ENCODE measurements at places on chromosomes 5 and 9.

DNA sequence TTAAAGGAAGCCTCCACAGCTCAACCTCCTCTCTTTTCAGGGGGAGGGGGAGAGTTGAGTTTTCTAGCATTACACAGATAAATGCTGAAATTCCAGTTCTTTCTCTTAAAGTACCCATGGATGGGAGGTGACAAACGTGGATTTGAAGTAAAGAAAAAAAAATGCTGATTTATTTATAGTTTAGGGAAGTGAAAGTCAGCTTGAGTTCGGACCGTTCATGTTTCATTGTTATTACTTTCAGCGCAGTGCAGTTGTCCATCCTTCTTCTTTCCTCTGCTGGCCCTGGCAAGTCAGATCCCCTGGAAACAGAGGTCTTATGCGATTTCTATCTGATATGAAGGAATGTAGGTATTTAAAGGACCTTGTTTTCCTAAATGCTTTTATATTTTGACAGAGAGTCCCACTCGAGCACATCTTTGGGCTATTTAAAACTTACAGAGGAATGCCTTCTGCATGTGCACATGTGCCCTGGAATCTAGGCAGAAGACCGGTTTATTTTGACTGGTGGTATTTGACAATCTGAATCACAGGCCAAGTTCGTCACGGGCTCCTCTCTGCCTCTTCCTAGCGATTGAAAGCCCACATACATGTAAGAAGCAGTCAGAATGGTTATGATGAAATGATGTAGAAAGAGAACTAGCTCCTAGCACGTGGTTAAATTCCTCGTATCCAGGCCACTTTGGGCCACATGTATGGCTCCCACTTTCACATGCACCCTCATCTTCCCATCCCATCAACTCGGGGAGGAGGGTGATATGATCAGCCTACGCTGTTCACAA is 385.2 kb upstream of the KLF4 start:
- no peak for DNase-seq

DNA sequence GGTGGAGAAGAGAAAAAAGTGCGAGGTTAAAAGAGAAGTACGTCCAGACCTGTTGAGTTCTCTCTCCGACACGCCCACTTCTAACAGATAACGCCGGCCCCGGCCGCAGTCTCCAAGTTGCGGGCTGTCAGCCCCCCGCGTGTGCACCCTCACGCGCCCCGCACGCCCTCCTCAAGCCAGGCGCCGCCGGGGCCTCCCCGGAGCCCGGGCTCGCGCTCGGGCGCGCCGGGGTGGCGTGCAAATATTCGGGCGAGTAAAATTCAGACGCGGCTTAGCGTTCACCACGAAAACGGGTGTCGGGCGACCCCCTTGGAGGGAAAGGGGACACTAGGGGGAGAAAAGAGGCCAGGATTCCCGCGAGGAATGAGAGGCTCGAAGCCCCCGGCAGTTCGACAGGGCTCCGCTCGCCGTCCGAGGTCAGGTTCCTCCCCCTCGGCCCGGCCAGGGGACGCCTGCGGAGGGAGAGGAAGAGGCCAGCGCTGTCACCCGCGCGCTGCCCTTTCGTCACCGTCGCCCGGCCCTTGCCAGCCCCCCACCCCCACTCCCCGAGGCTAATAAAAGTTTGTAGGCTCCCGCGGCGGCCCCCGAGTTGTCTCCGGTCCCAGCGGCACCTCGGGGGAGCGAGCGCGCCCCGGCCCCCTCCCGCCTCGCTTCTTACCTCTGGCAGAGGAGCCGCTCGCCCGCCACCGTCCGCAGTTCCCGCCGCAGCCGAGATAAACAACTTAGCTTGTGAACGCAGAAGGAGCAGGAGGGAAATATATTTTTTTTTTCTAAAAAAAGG is 743 bp downstream of the NR3C1 start:
- peak; percentile 54 for DNase-seq

GRCh38 chr9:81833563-81834345 is 94.5 kb upstream of the SPATA31D4 start:
- DNase-seq = no peak

DNA sequence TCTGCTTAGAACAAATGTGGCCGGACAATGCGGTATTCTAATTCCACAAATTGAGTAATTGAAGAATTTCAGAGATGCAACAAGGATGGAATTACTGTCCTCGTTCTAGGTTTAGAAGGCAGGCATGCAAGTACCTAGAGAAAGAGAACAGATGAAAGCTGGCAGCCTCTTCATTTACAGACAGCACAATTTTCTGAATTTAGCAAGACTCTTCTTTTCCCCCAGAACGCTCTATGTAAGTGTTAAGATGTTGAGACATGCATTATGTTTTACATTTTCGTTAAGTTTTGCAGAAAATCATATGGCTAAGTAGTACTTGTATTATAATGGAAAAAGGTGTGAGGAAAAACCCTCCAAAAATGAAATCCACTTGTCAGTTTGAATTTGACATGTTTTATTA is 259.5 kb upstream of the ARRDC3 start:
- DNase-seq = no peak

DNA sequence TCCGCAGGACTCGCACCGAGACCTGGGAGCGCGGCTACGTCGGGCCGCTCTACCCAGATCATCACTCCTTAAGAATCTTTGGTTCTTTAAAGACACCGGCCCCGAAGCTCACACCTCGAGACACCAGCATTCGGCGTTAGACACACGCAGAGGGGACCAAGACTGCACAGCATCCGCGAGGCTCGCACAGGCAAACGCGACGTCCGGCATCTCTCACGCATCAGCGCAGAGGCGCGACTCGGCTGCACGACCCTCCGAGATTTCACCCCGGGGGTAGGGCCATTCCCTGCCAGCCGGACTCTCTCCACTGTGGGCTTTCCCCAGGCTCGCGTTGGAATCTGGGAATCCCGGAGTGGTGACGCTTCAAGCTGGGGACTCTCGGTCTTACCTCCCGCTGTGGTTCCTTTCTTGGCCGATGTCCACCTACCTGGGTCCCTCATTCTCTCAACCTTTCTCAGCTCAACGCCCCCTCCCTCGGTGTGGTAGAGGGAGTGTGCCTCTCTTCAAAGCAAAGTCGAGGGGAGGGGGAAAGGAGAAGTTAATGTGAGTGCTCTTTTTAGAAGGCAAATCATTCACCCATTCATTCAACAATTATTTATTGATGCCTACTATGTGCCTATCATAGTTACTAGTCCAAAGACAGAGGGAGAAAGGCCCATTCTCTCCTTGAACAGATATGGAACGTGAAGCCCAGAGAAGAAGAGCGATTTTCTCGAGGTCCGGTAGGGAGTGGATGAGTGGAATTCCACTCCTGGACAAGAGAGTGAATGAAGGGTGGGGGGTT is 1.3 kb upstream of the HAND1 start:
- no peak for DNase-seq

DNA sequence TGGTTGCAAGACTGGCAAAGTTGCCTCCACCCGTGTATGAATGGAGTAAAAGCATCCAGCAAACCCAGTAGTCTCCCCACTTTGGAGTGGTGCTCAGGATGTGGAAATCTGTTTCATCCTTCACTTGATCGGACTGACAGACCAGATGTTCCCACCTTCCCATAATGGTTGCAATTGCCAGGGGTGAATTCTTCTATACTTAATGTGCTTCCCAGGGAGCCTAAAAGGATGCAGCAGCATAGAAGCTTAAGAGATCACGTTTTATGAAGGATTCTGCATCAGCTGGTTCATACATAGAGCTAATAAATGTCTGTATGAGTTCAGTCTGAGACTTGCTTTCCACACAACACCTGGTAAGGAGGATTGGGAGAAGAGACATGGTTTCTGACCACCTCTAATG is 198.8 kb upstream of the S1PR3 start:
- no peak for DNase-seq

DNA sequence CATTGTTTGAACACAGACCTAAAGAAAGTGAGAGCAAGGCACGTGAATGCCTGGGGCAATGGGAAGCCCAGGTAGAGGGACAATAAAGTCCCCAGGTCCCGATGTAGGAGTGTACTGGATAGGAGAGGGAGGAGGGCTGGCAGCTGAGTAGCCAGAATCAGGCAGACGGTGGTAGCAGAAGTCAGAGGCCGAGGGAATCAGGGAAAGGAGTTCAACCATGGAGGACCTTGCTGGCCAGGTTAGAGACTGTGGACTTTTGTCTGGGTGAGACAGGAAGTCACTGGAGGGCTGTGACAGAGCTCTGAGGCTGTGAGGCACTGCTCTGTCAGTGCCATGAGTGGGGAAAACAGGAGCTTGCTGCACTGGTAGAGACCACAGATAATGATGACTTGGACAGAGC is 248.2 kb downstream of the EFNA5 start:
- no peak for DNase-seq
